G401 (cell line): ENCODE measurements at places on chromosomes 1 and 21.

DNA sequence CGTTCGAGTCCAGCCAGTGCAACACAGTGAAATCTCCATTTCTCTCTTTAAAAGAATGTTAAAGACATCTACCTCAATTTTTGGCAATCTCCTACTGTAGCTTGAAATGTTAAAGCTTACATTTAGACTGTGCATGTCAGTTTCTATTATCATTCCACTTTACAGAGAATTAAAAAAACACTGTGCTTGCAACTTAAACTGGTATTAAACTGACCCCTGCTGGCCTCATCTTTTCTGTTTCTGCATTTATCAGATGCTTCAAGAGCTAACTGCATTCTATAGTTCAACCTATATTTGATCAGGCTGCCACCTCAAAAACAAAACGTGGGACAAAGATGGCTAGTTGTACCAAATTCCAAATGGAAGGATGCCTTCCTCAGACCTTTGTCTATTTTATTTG lies 226.5 kb downstream of the SMYD3 start:
- peak; percentile 34 for DNase-seq

- DNase-seq: no peak
These were observed 40.6 kb upstream of the LBR start for GRCh38 chr1:225468270-225469020.

GRCh38 chr1:205878026-205878425 lies 28.1 kb upstream of the PM20D1 start:
- no peak for DNase-seq

DNA sequence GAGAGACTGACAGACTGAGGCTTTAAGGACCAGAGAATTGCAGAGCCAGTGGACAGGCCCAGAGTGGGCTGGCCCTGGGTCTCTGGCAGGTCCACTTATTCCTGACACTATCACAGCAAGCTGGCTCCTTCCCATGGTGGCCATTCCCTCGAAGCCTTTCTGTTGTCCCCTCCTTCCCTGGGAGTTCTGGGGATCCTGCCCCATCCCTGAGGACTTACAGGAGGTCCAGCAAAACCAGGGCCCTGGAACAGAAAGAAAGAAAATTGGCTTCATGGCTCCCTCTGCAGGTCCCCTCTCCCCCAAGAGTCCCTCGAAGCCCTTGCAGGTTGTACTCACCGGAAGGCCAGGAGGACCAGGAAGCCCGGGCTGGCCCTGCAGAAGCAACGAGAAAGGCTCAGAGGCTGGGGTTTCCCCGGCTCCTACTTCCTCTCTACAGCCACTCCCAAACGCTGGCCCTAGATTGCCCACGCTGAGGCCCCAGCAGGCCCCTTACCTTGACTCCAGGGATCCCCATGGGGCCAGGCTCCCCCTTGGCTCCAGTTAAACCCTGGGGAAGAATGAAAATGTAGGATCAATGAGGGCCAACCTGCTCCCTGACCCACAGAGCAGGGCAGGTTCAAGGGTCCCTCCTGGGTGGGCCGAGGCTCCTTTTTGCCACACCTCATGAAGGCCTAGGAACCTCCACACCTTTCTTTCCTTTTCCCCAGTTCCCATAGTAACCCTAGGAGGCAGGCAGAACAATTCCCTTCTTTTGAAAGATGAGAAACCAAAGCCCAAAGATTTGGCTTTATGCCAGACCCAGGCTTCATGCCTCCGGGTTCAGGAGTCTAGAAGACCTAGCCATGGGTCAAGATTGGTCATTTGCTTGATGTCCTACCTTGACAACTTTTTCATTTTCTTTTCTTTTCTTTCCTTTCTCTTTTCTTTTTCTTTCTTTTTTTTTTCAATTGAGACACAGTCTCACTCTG lies 4.6 kb downstream of the COL9A2 start:
- no peak for DNase-seq

DNA sequence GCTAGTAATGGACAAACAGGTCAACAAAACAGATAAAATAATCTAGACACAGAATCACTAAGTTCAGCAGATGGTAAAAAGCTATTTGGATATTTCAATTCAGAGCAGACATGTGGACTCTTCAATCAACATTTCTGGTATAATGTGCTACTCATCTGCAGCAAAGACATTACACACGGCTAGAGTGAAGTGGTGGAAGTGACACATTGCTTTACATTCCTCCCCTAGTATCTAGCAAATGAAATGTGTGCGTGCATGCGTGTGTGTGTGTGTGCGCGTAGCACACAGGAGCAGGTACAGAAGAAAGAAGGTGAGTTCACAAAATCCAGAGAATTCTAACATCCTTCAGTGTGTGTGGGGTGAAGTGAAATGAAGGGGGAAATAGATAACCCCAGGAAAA lies 8.3 kb downstream of the AHCTF1 start:
- DNase-seq: no peak

GRCh38 chr1:169240449-169241232 lies 127.0 kb downstream of the NME7 start:
- no peak for DNase-seq

- DNase-seq: no peak
These were observed 13.1 kb upstream of the HEYL start for GRCh38 chr1:39652554-39652953.

GRCh38 chr21:45140346-45140940 lies 66.1 kb downstream of the ADARB1 start:
- DNase-seq: peak; percentile 92

GRCh38 chr1:119721896-119722295 lies 10.2 kb downstream of the PHGDH start:
- DNase-seq: no peak

- DNase-seq: no peak
These were observed 190.1 kb downstream of the HIVEP3 start for GRCh38 chr1:41728403-41729202.
